Left ventricle myocardium superior (tissue), 1 donor: ENCODE measurements at places on chromosomes 2 and 18. TPM values are rescaled to one million over a fixed set of nuclear protein-coding genes. Genes with fewer than 3 reads are reported as not detected.

Gene TMEM237
- 14.0 TPM for total RNA-seq

Gene NT5C1B
- not detected for total RNA-seq

DNA sequence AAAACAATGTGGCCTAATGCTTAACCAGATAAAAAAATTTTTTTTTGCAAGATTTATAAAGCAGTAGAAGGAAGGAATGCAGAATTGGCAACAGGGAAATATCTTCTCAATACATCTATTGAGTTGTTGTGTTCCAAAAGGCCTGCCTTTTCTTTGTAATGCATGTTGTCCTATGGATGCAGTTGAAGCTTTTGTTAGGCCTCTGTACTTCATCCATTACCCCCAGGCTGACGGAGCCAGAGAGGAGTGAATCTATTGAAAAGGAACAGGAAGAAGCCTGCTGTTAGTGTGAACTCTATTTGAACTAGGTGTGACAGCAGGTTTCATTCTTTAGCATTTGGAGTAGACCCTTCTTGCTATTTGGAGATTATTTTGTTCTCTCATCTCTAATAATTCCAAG is 56.5 kb downstream of the MTX2 start:
- DNase-seq = no peak

GRCh38 chr2:287911-288757 is at the start of gene ALKAL2:
ALKAL2 (minus strand) TSS chr2:288091; CDS start chr2:287835, 256 bp downstream.
- peak; percentile 31 for DNase-seq

DNA sequence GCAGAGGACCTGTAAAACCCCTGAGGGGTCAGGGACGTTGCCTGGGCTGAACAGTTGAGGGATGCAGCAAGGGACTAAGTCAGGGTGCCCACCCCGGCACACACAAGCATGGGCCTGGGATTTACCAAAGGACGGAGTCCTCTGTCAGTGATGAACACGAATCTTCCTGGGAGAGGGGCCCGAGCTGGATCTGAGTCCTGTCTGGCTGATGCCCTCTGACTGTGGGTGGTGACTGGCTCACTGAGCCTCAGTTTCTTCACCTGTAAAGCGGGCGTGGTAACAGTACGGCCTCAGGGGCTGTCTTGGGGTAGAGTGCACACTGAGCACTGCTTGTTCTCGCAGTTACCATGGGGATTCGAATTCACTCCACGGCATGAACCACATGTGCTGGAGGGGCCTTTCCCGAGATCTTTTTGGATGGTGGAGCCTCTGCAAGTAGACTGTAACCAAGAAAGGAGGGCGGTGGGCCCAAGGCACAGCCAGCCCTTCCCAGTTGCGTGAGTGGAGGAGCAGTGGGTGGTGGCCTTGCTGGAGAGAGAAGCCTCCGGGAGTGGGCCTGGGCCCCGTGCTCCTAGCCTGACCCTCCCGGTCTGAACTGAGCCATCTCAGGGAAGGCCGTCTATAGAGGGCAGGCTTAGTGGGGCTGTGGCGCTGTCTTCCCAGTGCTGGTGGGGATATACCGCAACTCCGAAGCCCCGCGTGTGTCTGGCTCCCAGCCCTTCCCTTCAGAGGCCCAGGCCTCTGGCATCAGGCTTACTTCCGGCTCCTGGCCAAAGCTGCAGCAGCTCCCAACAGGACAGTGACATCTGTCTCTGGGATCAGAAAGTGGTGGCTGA is 130.8 kb upstream of the HS6ST1 start:
- no peak for DNase-seq

GRCh38 chr2:160670618-160671017 is 177.0 kb upstream of the RBMS1 start:
- no peak for DNase-seq

GRCh38 chr2:66331176-66331575 is 103.7 kb upstream of the MEIS1 start:
- no peak for DNase-seq

GRCh38 chr2:207839575-207839974 is 69.9 kb upstream of the FZD5 start:
- no peak for DNase-seq

GRCh38 chr18:79608069-79608468 is 71.5 kb upstream of the CTDP1 start:
- DNase-seq = peak; percentile 3

GRCh38 chr2:50051374-50051773 is 897.1 kb upstream of the FSHR start:
- no peak for DNase-seq
